ENCODE measurements at places on chromosomes 7 and 10. TPM values are rescaled to one million over a fixed set of nuclear protein-coding genes. Genes with fewer than 3 reads are reported as not detected.

- DNase-seq, result no peak
Measured at GRCh38 chr7:20089431-20089830, 127.8 kb downstream of the MACC1 start.

DNA sequence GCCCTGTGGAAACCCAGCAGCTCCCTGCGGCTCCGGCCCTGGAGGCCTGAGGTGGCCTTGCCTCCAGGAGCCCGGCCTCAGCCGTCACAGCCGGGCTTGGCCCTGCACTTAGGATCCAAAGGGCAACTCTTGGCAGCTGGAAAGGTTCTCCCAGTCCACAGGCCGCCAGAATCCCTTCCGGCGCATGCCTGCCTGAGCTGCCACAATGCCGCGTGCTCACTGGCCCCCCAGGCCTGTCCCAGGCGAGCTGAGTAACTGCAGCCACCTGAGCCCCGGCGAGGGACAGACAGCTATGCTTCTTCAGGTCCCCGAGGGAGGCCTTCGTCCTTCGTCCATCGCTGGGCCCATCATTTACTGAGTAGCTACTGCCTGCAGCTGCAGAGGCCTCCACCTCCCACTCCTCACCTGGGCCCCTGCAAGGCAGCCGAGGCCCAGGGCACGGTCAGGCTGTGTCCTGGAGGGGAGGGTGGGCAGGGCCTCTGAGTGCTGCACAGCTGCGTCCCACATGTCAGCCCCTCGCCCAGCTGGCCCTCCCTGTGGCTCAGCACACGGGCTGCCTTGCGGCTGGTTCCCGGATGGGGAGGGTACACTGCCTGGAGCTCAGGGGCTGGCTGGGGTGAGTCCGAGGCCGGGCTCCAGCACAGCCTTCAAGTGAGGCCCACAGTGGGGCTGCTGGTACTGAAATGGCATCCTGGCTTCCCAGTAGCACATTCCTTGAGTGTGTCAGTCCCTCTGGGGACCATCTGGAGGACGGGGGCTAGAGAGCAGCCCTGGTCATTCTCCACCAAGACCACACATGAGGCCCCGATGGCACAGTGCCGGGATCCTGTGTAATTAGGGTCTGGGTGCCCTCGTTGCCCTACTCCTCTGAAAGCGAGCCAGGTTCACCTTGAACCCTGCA lies 172.5 kb downstream of the ELFN1 start:
- DNase-seq, result no peak

GRCh38 chr10:132027423-132027983 lies 38.2 kb upstream of the JAKMIP3 start:
- no peak for DNase-seq

GRCh38 chr7:23264916-23265458 lies 18.4 kb downstream of the GPNMB start:
- no peak for DNase-seq

DNA sequence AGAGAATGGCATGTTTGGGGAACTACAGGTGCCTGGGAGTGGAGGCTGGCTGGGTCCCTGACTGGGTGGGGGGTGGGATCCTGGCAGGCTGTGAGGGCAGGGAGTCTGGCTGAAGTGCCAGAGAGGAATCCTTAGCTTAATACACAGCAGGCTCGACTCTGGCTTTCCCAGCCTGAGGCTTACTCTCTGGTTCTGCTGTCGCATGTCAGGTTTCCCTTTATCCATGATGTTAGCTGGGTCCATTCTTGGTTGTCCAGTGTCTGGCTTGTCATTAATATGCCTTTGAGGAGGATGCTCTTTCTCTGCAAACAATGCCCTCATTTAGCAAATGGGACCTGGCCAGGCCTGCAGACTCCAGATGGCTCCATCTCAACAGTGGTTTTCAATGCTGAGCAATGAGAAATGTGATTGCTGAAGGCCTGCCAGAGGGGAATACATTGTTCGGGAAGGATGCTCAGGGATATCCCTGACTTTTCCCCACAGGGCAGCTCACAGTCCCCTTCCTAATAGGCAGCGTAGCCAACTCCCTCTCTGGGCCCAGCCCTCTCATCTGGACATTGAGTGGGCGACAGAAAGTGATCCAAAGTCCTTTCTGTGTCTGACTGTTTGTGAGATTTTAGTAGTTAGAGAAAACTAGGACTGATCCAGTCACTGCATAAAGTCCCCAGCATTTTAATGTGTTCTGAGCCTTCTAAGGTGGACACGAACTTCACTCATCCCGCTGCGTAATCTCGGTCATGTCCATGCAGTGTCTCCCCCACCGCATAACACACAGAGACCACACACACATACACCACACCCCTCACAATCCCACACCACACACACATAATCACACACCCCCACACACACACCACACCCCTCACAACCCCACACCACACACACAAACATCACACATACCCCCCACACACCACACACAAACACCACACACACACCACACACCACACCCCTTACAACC lies 124.9 kb downstream of the ANLN start:
- DNase-seq, result no peak

- no peak for DNase-seq
Measured at GRCh38 chr10:132742167-132742836, 43.6 kb downstream of the NKX6-2 start.

DNA sequence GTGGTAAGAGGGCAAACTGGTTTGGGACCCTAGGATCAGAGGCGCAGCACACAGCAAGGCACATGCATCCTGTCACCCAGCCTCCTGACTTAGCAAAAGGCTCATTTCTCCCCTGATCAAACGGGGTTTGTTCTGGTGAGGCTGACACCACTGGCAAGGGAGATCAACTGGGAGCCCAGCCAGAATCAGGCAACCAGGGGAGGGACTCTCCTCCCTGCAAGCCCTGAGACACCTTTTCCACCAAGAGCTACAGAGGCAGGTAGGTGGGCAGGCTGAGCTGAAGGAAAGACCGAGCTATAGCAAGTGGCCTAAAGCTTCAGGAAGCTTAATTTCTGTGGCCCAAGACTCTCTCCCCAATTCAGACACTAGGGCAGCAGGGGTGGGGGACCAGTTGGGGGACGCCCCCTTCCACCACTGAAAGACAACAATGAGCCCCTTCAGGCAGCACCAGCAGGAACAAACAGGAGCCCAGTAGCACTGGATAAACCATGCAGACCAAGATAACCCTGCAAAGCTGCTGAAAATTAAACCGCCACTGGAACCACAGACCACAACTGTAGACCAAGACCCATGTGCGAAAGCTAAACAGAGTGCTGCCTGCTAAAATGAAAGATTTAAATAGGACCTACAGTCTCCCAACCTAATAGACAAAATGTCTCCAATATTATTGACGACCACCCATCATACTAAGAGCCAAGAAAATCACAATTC lies 27.1 kb upstream of the SAR1A start:
- DNase-seq, result no peak

- no peak for DNase-seq
Measured at GRCh38 chr7:78702770-78703169, 750.7 kb downstream of the MAGI2 start.

Gene ZNRF2
- 4.4 TPM for total RNA-seq

Gene MBLAC1
- total RNA-seq, result 2.0 TPM

Gene C10orf53
- total RNA-seq, result not detected

Gene MYL10
- total RNA-seq, result not detected

Gene OR2A25
- total RNA-seq, result not detected

Gene PBLD
- 3.5 TPM for total RNA-seq

Measured in lung microvascular endothelial cell (primary cell).